Gastrocnemius medialis (tissue), 4 donors: ENCODE measurements at places on chromosomes 7 and 10. TPM values are rescaled to one million over a fixed set of nuclear protein-coding genes. Genes with fewer than 3 reads are reported as not detected.

TRIM74 gene
- total RNA-seq: not detected

KIFBP gene
- 24.0 TPM for total RNA-seq

GRCh38 chr7:51300762-51301674 is 15.6 kb downstream of the COBL start:
- H3K4me1 ChIP-seq: peaks cover 30% of the 10 kb centered on the region
- no peaks in the 10 kb centered on the region for H3K27me3 ChIP-seq
- no peak overlapping the region for H3K27ac ChIP-seq
- H3K36me3 ChIP-seq: no peaks in the 10 kb centered on the region
- no peak overlapping the region for H3K4me3 ChIP-seq

DNA sequence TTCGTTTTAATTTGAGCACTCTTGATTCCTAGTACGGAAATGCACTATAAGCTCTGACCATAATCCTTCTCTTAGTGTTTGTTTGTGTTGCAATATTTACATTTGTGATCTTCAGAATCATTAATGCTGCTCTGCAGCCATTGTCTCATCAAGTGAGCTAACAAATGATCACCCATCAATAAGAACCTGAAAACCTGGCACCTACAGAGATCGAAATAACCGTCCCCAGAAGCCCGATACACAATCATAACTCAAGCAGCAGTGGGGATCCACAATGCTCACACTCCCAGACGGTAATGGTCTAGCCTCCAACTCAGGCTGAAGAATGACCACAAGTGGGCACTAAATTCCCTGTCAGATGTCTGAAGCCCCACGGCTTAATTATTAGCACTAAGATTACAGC is 156.0 kb upstream of the NFE2L3 start:
- H3K36me3 ChIP-seq: no peaks in the 10 kb centered on the region
- no peak overlapping the region for H3K27ac ChIP-seq
- DNase-seq: no peak
- no peaks in the 10 kb centered on the region for H3K27me3 ChIP-seq

GRCh38 chr10:84447701-84448400 is 119.5 kb downstream of the CCSER2 start:
- H3K4me1 ChIP-seq: peaks cover 15% of the 10 kb centered on the region
- no peak for DNase-seq
- H3K36me3 ChIP-seq: peaks cover 2% of the 10 kb centered on the region
- H3K4me3 ChIP-seq: no peak overlapping the region
- H3K27me3 ChIP-seq: no peaks in the 10 kb centered on the region
